ENCODE measurements at places on chromosomes 2 and 18. TPM values are rescaled to one million over a fixed set of nuclear protein-coding genes. Genes with fewer than 3 reads are reported as not detected.

DNA sequence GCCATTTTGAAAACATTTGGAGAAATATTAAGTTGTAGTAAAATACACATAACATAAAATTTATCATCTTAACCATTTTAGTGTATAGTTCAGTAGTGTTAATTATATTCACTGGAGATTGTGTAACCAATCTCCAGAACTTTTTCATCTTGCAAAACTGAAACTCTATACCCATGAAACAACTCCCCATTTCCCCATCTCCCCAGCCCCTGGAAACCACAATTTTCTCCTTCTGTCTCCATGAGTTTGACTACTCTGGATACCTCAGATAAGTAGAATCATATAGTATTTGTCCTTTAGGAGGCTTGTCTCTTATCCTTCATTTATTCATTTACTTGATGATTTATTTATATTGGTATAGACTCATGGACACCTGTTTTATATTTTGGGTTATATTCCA, 392.9 kb downstream of the SETBP1 start:
- H3K27ac ChIP-seq, result no peak overlapping the region
- no peaks in the 10 kb centered on the region for H3K27me3 ChIP-seq
- no peak overlapping the region for H3K4me3 ChIP-seq
- H3K4me1 ChIP-seq, result no peaks in the 10 kb centered on the region
- H3K36me3 ChIP-seq, result no peaks in the 10 kb centered on the region

- no peak for DNase-seq
- H3K4me3 ChIP-seq, result no peak overlapping the region
- no peaks in the 10 kb centered on the region for H3K36me3 ChIP-seq
- no peaks in the 10 kb centered on the region for H3K4me1 ChIP-seq
- H3K27me3 ChIP-seq, result no peaks in the 10 kb centered on the region
Measured at GRCh38 chr2:14587119-14587518, 45.4 kb upstream of the LRATD1 start.

DNA sequence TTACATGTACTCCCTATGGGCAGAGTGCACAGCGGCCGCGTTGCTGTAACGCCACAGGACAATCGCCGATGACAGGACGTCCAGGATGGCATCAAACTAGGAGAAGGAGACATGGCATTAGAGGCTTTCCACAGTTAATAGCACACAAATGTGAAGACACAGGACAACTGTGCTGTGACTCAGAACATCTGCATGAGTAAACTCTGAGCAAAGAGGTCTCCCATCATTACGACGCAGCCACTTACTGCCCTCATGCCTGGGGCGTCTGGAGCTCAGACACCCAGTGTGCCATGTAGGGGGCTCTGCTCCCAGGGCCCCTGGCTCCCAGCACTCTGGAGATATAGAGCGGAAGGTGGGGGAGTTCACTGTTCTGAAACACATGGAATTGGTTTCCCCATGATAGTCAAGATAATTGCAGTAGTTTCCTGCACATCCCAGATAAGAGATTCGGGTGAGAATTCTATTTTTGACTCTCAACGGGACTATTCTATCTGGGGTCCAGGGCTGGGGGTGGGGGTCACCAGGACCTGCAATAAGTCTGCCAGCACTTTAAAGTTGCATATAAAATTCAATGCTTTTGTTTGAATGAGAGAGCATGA, 168.1 kb downstream of the TMEM163 start:
- H3K4me1 ChIP-seq, result no peaks in the 10 kb centered on the region
- no peak overlapping the region for H3K4me3 ChIP-seq
- no peak overlapping the region for H3K27ac ChIP-seq
- DNase-seq, result no peak
- H3K27me3 ChIP-seq, result no peaks in the 10 kb centered on the region

DNA sequence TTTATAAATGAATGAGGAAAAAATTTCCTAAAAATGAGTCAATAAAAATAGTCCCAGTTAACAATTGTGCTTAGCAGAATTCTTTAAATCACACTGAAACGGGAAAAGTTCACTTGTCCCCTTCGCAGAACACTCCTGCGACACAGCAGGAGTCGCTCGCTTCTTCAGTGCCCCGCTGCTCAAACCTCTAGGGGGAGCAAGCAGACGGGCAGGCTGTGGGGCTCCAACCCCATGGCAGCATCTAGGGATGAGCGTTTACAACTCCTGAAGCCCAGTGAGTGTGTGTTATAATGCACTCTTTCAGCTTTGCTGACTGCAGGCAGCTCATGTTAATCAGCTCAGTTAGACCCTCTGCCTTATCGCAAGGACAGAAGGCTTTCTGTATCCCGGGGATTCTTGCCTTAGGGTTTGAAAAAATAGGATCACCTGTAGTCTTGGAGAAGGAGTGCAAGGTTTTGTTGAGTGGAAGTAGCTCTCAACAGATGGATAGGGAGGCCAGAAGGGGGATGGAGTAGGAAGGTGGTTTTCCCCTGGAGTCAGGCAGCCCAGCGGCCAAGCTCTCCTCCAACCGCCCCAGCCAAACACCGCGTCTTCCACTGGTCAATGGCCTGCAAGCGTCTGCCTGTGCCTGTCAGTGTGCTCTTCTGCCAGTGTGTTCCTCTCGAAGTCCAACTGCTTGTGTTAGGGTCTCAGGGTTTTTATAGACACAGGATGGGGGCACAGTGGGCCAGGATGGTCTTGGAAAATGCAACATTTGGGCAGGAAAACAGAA, 1977.7 kb upstream of the LRRTM1 start:
- H3K4me3 ChIP-seq, result no peak overlapping the region
- H3K4me1 ChIP-seq, result no peaks in the 10 kb centered on the region
- no peak for DNase-seq
- no peaks in the 10 kb centered on the region for H3K36me3 ChIP-seq
- H3K27ac ChIP-seq, result no peak overlapping the region
- no peaks in the 10 kb centered on the region for H3K27me3 ChIP-seq

DNA sequence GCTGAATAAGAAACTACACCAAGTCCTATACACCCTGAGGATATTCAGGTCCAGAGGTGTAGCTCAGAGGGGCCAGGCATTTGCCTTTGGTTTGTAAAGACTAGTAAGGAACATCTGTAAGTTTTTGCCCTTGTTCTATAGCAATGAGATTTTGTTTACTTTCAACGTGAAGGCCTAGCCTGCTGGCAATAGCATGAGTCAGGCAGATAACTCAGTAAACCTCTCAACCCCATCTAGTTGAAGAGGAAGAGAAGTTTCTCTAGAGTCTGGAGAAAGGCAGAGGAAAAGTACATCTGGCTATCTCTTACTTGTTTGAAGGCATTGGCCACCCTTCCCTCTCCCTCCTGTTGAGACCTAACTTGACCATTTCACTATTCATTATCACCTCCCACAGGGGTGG, 70.3 kb upstream of the ZNF521 start:
- no peaks in the 10 kb centered on the region for H3K27me3 ChIP-seq
- no peak overlapping the region for H3K4me3 ChIP-seq
- no peak for DNase-seq
- H3K27ac ChIP-seq, result no peak overlapping the region
- no peaks in the 10 kb centered on the region for H3K36me3 ChIP-seq

- no peak for DNase-seq
- no peak overlapping the region for H3K4me3 ChIP-seq
- H3K27me3 ChIP-seq, result no peaks in the 10 kb centered on the region
- no peak overlapping the region for H3K27ac ChIP-seq
- no peaks in the 10 kb centered on the region for H3K4me1 ChIP-seq
Measured at GRCh38 chr2:62102402-62102920, 93.5 kb upstream of the B3GNT2 start.

GRCh38 chr2:190355968-190356644, 12.7 kb downstream of the INPP1 start:
- H3K27ac ChIP-seq, result peak overlapping the region; percentile 15
- no peak for DNase-seq
- H3K36me3 ChIP-seq, result no peaks in the 10 kb centered on the region
- peaks cover 46% of the 10 kb centered on the region for H3K4me1 ChIP-seq
- no peaks in the 10 kb centered on the region for H3K27me3 ChIP-seq

- no peaks in the 10 kb centered on the region for H3K4me1 ChIP-seq
- DNase-seq, result no peak
- no peaks in the 10 kb centered on the region for H3K27me3 ChIP-seq
- no peak overlapping the region for H3K4me3 ChIP-seq
- H3K36me3 ChIP-seq, result no peaks in the 10 kb centered on the region
Measured at GRCh38 chr18:48621815-48622555, 83.2 kb downstream of the CTIF start.

- peak; percentile 53 for DNase-seq
- peak overlapping the region; percentile 99 for H3K27ac ChIP-seq
- H3K27me3 ChIP-seq, result no peaks in the 10 kb centered on the region
Measured at GRCh38 chr2:238290091-238290509, 1.7 kb upstream of the PER2 start.

GRCh38 chr2:10446631-10447030, 1.5 kb downstream of the ODC1 start:
- H3K4me1 ChIP-seq, result peaks cover 16% of the 10 kb centered on the region
- H3K4me3 ChIP-seq, result no peak overlapping the region
- H3K27me3 ChIP-seq, result no peaks in the 10 kb centered on the region
- DNase-seq, result no peak
- peaks cover 25% of the 10 kb centered on the region for H3K36me3 ChIP-seq
- H3K27ac ChIP-seq, result no peak overlapping the region

DNA sequence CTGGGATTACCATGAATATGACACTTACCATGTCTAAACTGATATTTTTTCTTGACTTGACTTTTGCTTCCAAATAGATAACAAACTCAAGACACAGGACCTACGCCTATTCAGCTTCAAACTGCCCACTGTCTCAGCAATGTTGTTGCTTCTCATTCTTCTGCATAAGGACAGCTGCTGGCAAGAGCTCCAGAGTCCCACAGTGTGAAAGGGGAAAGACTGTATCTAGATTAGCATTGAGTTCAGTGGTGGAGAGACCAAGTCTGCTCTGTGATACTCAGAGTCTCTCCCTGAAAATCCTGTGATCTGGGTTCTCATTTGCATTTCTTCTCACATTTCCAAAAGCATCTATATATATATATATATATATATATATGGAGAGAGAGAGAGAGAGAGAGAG, 247.9 kb upstream of the NT5C1B start:
- H3K4me3 ChIP-seq, result no peak overlapping the region
- no peaks in the 10 kb centered on the region for H3K36me3 ChIP-seq
- H3K27me3 ChIP-seq, result no peaks in the 10 kb centered on the region
- DNase-seq, result no peak
- H3K27ac ChIP-seq, result no peak overlapping the region
- no peaks in the 10 kb centered on the region for H3K4me1 ChIP-seq

- no peaks in the 10 kb centered on the region for H3K36me3 ChIP-seq
- no peak for DNase-seq
- H3K4me3 ChIP-seq, result no peak overlapping the region
- H3K27ac ChIP-seq, result no peak overlapping the region
- no peaks in the 10 kb centered on the region for H3K27me3 ChIP-seq
- H3K4me1 ChIP-seq, result no peaks in the 10 kb centered on the region
Measured at GRCh38 chr2:39069136-39069515, 51.7 kb downstream of the SOS1 start.

DNA sequence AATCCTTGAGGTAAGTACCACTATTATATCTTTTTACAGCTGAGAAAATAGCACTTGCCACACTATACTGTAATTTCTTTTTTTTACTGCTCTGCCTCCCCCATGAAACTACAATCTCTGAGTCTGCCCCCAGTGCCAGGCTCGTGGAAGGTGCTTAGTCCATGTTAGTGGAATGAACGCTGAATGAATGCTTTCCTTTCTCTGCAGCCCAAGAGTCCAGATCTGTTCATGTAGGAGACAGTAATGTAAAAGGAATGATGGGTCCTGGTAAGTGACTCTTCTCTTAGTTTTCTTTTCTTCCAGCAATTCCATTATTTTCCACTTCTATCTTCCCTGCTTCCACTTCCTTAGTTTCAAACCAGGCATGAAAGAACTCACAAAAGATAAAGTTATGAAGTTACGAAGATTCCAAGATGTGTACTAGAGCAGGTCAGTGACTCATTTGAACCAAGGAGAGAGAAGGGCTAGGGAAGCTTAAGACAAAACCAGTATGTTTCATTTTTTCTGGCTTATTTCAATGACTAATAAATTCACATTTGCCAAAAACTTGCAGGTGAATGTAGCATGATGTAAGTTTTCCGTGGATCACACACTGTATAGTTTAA, 46.0 kb downstream of the ARHGEF33 start:
- no peak overlapping the region for H3K4me3 ChIP-seq
- no peaks in the 10 kb centered on the region for H3K4me1 ChIP-seq
- H3K27me3 ChIP-seq, result no peaks in the 10 kb centered on the region

- DNase-seq, result no peak
- H3K27me3 ChIP-seq, result no peaks in the 10 kb centered on the region
Measured at GRCh38 chr2:44852594-44852993, 88.9 kb upstream of the SIX3 start.

GRCh38 chr18:69780851-69781250, 166.8 kb downstream of the CD226 start:
- H3K27me3 ChIP-seq, result no peaks in the 10 kb centered on the region
- no peak overlapping the region for H3K4me3 ChIP-seq
- no peaks in the 10 kb centered on the region for H3K4me1 ChIP-seq
- no peak for DNase-seq

- no peak overlapping the region for H3K4me3 ChIP-seq
- no peaks in the 10 kb centered on the region for H3K36me3 ChIP-seq
Measured at GRCh38 chr2:162029287-162029901, 44.6 kb downstream of the DPP4 start.

DNA sequence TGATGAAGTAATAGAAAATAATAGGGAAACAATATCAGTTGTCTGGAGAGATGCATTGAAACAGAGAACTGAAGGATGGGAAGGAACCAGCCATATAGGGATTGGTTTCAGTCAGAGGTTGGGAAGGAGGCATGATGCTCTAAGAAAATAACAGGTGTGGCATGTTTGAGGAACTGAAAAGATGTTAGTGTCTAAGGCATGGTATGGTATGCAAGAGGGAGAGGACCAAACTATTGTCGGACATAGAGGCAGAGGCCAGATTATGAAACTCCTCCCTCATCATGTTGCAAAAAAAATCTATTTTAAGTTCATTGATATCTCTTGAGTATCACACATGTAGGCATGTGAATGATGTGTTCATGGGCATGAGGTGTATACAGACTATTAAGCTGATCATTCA, 48.9 kb upstream of the EMILIN2 start:
- H3K4me1 ChIP-seq, result no peaks in the 10 kb centered on the region
- no peaks in the 10 kb centered on the region for H3K27me3 ChIP-seq
- no peak for DNase-seq
- H3K4me3 ChIP-seq, result no peak overlapping the region
- no peaks in the 10 kb centered on the region for H3K36me3 ChIP-seq

GRCh38 chr2:179802051-179802882, 59.1 kb downstream of the ZNF385B start:
- no peaks in the 10 kb centered on the region for H3K27me3 ChIP-seq
- DNase-seq, result no peak
- H3K4me1 ChIP-seq, result no peaks in the 10 kb centered on the region
- H3K4me3 ChIP-seq, result no peak overlapping the region

GRCh38 chr18:58662118-58662517, 9.1 kb upstream of the MALT1 start:
- H3K27ac ChIP-seq, result no peak overlapping the region
- no peak for DNase-seq
- no peaks in the 10 kb centered on the region for H3K4me1 ChIP-seq

The MC2R gene
- polyA plus RNA-seq, result not detected

The IL36RN gene
- not detected for polyA plus RNA-seq

The DNAJC5G gene
- polyA plus RNA-seq, result 0.34 TPM

The EFEMP1 gene
- 7.4 TPM for polyA plus RNA-seq

The SLC4A5 gene
- 1.8 TPM for polyA plus RNA-seq

The BUB1 gene
- 0.11 TPM for polyA plus RNA-seq

The WDR35 gene
- 5.2 TPM for polyA plus RNA-seq

The NDUFV2 gene
- 115 TPM for polyA plus RNA-seq

The EPG5 gene
- 8.3 TPM for polyA plus RNA-seq

The FAM161A gene
- polyA plus RNA-seq, result 1.9 TPM

The ASIC4 gene
- polyA plus RNA-seq, result 0.38 TPM

The TMEM17 gene
- 1.3 TPM for polyA plus RNA-seq

The QPCT gene
- polyA plus RNA-seq, result 15.3 TPM

The NEU4 gene
- polyA plus RNA-seq, result 0.42 TPM

The CCDC88A gene
- 21.1 TPM for polyA plus RNA-seq

The SLC40A1 gene
- 26.8 TPM for polyA plus RNA-seq

The DPP4 gene
- 1.3 TPM for polyA plus RNA-seq

The C2orf66 gene
- 0.16 TPM for polyA plus RNA-seq
